ENCODE measurements at places on chromosomes 1 and 21.

DNA sequence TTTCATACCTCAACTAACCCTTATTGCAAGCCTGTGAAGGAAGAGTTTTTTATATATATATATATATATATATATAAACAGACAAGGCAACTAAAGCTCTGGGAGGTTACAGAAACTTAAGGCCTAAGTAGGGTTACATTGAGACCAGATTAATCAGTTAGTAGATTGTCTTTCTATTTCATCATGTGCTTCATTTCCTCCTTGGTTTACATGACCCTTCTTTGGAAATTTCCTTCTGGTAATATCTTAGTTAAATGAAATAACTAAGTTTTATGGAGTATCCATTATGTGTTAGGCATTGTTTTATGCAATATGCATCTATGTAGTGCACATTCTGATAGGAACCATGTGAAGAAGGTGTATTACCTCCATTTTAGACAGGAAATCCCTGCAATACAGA is 112.7 kb downstream of the FGGY start:
- no peak for DNase-seq

DNA sequence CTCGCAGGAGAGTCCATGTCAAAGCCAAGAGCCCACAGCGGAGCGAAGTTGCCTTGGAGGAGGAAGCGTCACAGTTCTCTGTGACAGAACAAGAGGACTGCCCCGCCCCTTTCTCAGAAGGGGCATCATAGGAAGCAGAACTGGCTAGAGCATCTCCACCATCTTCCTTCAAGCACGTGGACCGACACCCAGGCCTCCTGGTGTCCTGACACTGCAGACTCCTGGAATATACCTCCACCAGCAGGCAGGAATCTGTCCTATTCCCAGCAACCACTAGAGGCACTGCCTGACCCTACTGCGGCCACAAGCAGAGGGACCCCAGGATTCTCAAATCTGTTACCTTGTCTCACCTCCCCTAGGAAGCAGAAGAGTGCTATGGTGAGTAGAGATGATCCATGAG is 37.8 kb downstream of the GPA33 start:
- DNase-seq: no peak

DNA sequence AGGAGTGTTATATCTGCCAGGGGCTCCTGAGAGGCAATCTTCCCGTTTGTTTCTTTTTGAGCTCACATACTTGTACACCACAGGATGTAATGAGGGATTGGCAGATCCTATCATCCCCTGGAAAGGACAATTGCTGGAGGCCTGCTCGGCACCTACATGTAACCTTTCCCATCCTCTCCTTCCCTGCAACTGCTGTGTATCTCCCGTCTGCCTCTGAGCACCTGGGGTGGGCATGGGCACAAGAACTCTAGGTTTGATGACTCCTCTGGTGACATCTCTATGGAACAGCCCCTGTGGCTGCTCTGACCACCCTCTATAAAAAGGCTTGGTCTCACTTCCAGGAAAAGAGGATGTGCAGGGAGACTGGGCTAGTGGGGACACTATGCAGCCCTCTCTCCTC is 25.0 kb upstream of the SMIM12 start:
- no peak for DNase-seq

GRCh38 chr1:87942165-87942564 is 613.5 kb downstream of the LMO4 start:
- DNase-seq: no peak

DNA sequence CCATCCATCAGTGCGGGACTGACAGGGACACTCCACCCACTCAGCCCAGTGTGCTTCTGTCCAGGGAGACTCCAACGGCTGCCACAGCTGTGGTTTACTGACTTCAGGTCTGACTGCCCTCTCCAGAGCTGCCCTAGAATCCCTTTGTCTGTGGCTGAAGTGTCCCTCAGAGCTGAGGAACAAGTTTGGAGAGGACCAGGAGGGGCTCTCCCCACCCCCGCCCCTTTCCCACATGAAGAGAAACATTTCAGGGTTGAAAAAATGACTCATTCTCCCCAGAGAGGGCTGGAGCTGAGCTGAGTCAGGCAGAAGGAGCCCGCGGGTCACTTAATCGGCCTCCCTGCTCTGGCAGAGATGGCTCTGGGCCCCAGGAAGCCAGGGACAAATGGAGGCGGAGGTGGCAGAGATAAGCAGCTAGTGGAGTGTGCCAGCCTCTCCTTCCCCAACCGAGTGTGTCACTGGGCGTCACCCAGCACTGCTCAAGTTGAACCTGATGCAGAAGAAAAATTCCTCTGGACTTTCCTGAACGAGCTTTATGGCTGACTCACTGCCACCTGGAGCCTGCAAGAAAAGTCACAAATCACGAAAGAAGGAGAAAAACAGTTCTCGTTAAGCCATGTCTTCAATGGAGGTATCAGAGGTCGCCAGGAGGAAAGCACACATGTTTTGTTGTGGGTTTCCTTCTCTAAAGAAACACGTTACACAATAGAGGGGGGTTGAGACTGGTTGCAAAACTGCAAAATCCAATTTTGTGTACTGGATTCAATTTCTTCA is 34.3 kb upstream of the ECE1 start:
- peak; percentile 38 for DNase-seq

GRCh38 chr1:242477944-242478343 is 46.6 kb downstream of the PLD5 start:
- no peak for DNase-seq
